Purkinje cell (primary cell): ENCODE measurements at places on chromosomes 2 and 18. TPM values are rescaled to one million over a fixed set of nuclear protein-coding genes. Genes with fewer than 3 reads are reported as not detected.

Gene CFAP210
- polyA plus RNA-seq = 5.2 and 5.5 TPM in 2 replicates

Gene DSC1
- polyA plus RNA-seq = 0.07 TPM in 1 of 2 replicates, not detected in the other

Gene ZNF532
- 28.0 and 29.4 TPM in 2 replicates for polyA plus RNA-seq

Gene SPATA3
- polyA plus RNA-seq = not detected in 2 replicates

Gene CERKL
- polyA plus RNA-seq = not detected in 2 replicates

Gene HSBP1L1
- polyA plus RNA-seq = 9.5 and 26.3 TPM in 2 replicates

Gene SLC4A5
- polyA plus RNA-seq = not detected in 2 replicates

Gene FNDC4
- polyA plus RNA-seq = 4.4 and 5.1 TPM in 2 replicates

Gene UPP2
- polyA plus RNA-seq = 0.75 and 0.90 TPM in 2 replicates

Gene ALLC
- polyA plus RNA-seq = 0.78 and 1.5 TPM in 2 replicates

Gene MTA3
- 9.6 and 19.2 TPM in 2 replicates for polyA plus RNA-seq

Gene EFR3B
- polyA plus RNA-seq = 2.7 and 4.0 TPM in 2 replicates
